ENCODE measurements at places on chromosomes 4 and X. TPM values are rescaled to one million over a fixed set of nuclear protein-coding genes. Genes with fewer than 3 reads are reported as not detected.

UGT2B15 gene
- total RNA-seq = not detected

XK gene
- 0.05 TPM for total RNA-seq

- DNase-seq = no peak
Measured at GRCh38 chr4:165428957-165429356, 50.1 kb downstream of the CPE start.

CT45A3 gene
- not detected for total RNA-seq

All from CD4-positive, alpha-beta T cell (primary cell).